ENCODE measurements at places on chromosomes 13 and 19. TPM values are rescaled to one million over a fixed set of nuclear protein-coding genes. Genes with fewer than 3 reads are reported as not detected.

- H3K36me3 ChIP-seq = no peaks in the 10 kb centered on the region
- H3K27ac ChIP-seq = no peak overlapping the region
- no peak for DNase-seq
- no peaks in the 10 kb centered on the region for H3K4me1 ChIP-seq
- H3K27me3 ChIP-seq = no peaks in the 10 kb centered on the region
Measured at GRCh38 chr13:104357174-104357573, 1291.0 kb upstream of the SLC10A2 start.

DNA sequence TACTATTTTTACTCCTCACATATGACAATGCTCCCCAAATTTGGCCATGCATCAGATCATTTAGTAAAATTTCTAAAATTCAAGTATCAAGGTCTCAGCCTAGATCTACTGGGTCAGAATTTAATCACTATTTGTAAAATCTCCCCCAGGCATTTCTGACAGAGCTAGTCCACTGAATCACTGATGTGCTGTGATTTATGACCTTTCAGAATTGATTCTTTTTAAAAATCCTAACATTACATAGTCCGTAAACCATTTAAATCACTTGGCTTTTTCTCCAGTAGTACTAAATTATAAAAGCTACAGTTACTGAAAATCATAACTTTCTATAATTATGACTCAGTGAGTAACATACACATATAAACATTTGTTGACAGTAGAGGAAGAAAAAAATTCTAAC is 92.8 kb upstream of the RAP2A start:
- no peak for DNase-seq
- H3K27ac ChIP-seq = no peak overlapping the region
- H3K36me3 ChIP-seq = peaks cover 7% of the 10 kb centered on the region
- H3K4me1 ChIP-seq = peaks cover 17% of the 10 kb centered on the region

LRRC8E gene
- not detected for total RNA-seq

GRCh38 chr13:22836475-22836874 is 344.3 kb upstream of the SGCG start:
- no peak overlapping the region for H3K4me3 ChIP-seq
- no peaks in the 10 kb centered on the region for H3K4me1 ChIP-seq
- H3K27me3 ChIP-seq = no peaks in the 10 kb centered on the region
- no peak for DNase-seq
- H3K36me3 ChIP-seq = no peaks in the 10 kb centered on the region
- H3K27ac ChIP-seq = no peak overlapping the region

DNA sequence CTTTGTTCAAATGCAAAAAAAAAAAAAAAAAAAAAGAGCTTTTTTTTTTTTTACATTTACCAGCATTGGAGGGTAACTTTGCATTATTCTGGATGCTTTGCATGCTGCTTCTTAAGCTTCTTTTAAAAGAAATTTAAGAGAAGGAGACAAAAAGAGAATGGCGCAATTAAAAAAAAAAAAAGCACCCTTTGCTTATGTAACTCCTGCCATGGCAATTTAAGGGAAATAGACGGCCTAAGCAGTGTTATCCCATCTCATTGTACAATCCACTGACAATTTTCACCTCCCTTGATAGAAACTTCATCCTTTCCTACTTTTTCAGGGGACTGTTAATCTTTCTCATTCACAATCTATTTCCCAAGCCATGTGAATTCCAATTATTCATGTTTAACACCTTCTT is 129.8 kb downstream of the KCTD12 start:
- no peak overlapping the region for H3K4me3 ChIP-seq
- no peaks in the 10 kb centered on the region for H3K36me3 ChIP-seq
- no peaks in the 10 kb centered on the region for H3K27me3 ChIP-seq
- H3K27ac ChIP-seq = no peak overlapping the region
- DNase-seq = no peak

- H3K27me3 ChIP-seq = no peaks in the 10 kb centered on the region
- peak overlapping the region; percentile 57 for H3K4me3 ChIP-seq
- peak overlapping the region; percentile 22 for H3K27ac ChIP-seq
- DNase-seq = peak; percentile 71
Measured at GRCh38 chr19:8505680-8506401, 3.4 kb upstream of the PRAM1 start.

OR10H2 gene
- not detected for total RNA-seq

GRCh38 chr13:94598281-94598680 is 2.3 kb upstream of the TGDS start:
- no peak overlapping the region for H3K27ac ChIP-seq
- H3K27me3 ChIP-seq = no peaks in the 10 kb centered on the region
- H3K4me1 ChIP-seq = peaks cover 42% of the 10 kb centered on the region
- no peaks in the 10 kb centered on the region for H3K36me3 ChIP-seq
- no peak overlapping the region for H3K4me3 ChIP-seq

FXYD3 gene
- not detected for total RNA-seq

GRCh38 chr19:3721131-3721886 is 13.1 kb downstream of the TJP3 start:
- peak overlapping the region; percentile 9 for H3K27ac ChIP-seq
- H3K27me3 ChIP-seq = peaks cover 6% of the 10 kb centered on the region
- H3K36me3 ChIP-seq = no peaks in the 10 kb centered on the region
- DNase-seq = peak; percentile 90
- H3K4me1 ChIP-seq = peaks cover 22% of the 10 kb centered on the region

ATP8B3 gene
- total RNA-seq = 5.5 TPM

DNA sequence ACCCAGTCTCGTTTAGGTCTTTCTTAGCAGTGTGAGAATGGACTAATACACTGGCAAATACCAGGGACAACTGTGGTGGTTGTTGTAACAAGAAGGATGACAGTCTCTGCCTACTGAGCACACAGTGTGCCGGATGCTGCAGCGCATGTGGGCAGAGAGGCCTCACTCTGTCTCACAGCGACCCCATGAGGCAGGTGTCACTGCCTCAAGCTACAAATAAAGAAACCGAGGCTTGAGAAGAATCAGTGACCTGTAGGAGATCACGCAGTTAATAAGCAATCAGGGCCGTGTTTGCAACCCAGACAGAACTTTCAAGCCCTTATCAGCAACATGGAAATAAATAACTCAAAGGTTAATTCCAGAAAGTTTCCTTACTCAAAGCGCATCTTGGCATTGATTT is 40.5 kb upstream of the GAS6 start:
- no peak overlapping the region for H3K4me3 ChIP-seq
- peaks cover 4% of the 10 kb centered on the region for H3K27me3 ChIP-seq
- H3K4me1 ChIP-seq = peaks cover 11% of the 10 kb centered on the region
- H3K27ac ChIP-seq = no peak overlapping the region

GRCh38 chr19:31340042-31341025 is 8.9 kb downstream of the TSHZ3 start:
- H3K27me3 ChIP-seq = peaks cover 6% of the 10 kb centered on the region
- H3K27ac ChIP-seq = no peak overlapping the region
- H3K4me1 ChIP-seq = peaks cover 30% of the 10 kb centered on the region

DNA sequence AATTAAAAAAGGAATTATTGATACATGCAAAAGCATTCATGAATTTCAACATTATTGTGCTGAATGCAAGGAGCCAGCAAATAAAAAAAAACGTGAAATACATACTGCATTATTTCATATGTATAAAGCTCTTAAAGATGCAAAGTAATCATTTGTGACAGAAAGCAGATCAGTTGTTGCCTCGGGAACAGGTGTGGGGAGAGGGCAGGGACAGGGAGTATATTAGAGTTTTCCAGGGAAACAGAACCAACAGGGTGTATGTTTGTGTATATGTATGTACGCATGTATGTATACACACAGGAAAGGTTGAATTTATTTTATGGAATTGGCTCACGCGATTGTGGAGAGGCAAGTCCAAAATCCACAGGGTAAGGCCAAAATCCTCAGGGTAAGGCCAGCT is 502.9 kb upstream of the ARGLU1 start:
- H3K36me3 ChIP-seq = no peaks in the 10 kb centered on the region
- H3K27ac ChIP-seq = no peak overlapping the region
- DNase-seq = no peak
- no peaks in the 10 kb centered on the region for H3K27me3 ChIP-seq
- no peaks in the 10 kb centered on the region for H3K4me1 ChIP-seq

MED29 gene
- total RNA-seq = 43.1 TPM

DNA sequence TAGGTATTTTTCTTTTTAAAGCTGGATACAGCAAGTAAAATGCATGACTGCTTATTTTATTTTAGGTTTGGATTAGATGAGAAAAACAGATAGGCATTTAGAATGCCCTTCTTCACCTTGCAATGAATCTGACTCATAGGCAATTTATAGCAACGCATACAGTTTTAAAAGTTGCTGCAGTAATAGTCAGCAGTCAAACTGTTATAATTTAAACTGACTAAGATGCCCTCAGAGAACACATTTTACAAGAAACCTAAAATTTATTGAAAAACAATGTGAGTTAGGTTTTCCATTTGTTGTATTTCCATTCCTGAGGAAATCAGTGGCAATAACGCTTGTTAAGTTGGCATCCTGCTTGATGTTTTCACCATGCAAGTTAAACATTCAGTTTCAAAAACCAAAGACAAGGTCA is 1128.2 kb upstream of the PCDH9 start:
- H3K27me3 ChIP-seq = no peaks in the 10 kb centered on the region
- H3K4me1 ChIP-seq = no peaks in the 10 kb centered on the region
- H3K27ac ChIP-seq = no peak overlapping the region
- DNase-seq = no peak
- no peaks in the 10 kb centered on the region for H3K36me3 ChIP-seq
- no peak overlapping the region for H3K4me3 ChIP-seq

DNA sequence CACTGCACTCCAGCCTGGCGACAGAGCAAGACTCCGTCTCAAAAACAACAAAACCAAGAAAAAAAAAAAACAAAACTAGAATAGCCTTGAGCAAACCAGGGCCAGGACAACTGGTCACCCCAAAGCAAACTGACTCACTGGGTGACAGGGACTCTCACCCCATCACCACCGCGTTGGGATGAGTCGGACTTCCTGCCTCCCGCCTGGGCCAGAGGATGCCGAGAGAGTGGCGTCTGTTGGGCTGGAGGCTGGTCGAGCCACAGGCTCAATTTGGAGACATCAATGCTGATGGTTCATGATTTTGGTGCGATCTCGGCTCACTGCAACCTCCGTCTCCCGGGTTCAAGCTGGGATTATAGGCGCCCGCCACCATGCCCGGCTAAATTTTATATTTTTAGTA is 11.6 kb downstream of the TMPRSS9 start:
- H3K4me1 ChIP-seq = no peaks in the 10 kb centered on the region
- no peak for DNase-seq
- no peaks in the 10 kb centered on the region for H3K27me3 ChIP-seq
- no peak overlapping the region for H3K27ac ChIP-seq
- no peaks in the 10 kb centered on the region for H3K36me3 ChIP-seq

ZNF98 gene
- total RNA-seq = not detected

ZNF497 gene
- 1.7 TPM for total RNA-seq

GRCh38 chr13:50512474-50513299 is 330.8 kb downstream of the DLEU7 start:
- peak overlapping the region; percentile 12 for H3K27ac ChIP-seq
- H3K4me1 ChIP-seq = peaks cover 20% of the 10 kb centered on the region
- peak; percentile 48 for DNase-seq

DNA sequence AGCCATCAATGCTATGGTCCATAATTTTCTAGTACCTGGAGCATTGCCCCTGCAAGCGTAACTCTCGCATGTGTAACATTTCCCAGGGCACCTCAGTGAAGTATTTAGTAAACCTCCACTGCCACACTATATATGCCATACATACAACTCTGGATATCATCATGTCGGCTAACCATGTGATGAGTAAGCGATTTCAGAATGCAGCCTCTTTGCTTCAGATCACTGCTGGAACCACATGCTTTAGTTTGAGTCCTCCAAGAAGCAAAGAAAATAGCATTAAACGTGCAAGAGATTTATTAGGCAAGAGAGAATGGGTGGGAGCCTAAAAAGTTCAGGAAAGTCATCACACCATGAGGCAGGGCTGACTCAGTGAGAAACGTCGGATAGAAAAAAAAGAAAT is 635.6 kb upstream of the SLITRK5 start:
- H3K27me3 ChIP-seq = no peaks in the 10 kb centered on the region
- no peak overlapping the region for H3K27ac ChIP-seq
- no peak overlapping the region for H3K4me3 ChIP-seq
- DNase-seq = no peak
- no peaks in the 10 kb centered on the region for H3K4me1 ChIP-seq
- no peaks in the 10 kb centered on the region for H3K36me3 ChIP-seq

DNA sequence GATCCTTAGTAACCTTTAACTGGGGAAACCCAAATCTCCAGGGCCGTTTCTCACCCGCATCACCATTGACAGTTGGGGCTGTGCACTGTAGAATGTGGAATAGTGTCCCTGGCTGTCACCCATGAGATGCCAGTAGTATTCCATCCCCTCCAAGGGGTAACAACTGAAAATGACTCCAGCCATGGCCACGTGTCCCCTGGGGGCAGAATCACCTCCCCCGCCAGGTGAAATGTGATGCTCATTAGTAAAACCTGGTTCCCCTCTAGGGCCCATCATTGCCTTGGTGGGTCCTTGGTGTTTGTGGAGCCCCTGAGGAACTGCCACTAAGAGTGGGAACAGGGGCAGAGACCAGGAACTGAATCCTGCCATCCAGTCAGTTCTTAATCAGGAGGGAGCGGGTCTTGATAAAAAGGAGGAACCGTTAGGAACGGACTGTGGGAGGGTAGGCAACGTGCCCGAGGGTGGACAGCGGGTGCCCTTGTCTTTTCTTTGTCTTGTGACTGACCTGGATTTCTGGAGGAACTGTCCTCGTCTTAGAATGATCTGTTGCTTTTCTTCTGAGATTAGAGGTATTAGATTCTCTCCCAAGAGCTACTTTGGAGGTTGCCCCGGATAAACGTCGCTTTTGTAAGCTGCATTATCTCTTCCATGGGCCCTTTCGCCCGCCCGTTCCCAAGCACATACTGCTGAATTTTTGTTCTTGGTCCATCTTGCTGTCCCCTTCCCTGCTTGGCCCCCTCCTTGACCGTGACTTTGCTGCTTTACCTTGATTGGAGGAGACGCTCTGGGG is 3.5 kb downstream of the MYO9B start:
- H3K36me3 ChIP-seq = no peaks in the 10 kb centered on the region
- H3K4me1 ChIP-seq = peaks cover 54% of the 10 kb centered on the region

DNA sequence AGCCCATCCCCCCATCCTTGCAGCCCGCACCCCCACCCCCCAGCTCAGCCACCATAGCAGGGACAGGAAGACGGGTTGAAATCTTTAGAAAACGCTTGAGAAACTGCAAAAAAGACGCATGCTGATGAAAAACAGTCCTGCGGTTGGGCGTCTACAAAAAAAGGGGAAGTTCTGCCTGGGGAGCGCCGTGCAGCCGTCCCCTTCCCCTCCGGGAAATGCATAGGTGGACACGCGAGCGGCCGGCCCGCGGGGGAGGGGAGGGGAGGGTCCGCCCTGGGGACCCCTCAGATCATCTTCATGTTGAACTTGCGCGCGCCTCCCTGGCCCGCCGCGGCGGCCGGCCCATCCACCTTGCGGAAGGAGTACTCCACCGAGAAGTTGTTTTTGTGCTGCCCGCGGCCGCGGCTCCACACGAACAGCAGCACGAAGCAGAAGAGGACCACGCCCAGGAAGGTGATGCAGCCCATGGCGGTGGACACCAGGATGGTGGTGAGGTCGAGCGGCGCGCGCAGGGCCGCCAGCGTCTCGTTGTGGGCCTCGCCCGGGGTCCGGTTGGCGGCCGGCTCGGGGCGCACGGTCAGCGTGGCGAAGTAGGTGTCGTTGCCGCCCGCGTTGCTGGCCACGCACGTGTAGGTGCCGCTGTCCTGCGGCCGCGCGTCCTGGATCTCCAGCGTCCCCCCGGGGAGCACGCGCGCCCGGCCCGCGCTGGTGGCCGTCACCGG is 7.9 kb upstream of the PEAK3 start:
- peak overlapping the region; percentile 39 for H3K27ac ChIP-seq
- peak; percentile 73 for DNase-seq
- H3K4me1 ChIP-seq = peaks cover 24% of the 10 kb centered on the region
- H3K4me3 ChIP-seq = peak overlapping the region; percentile 67
- H3K36me3 ChIP-seq = no peaks in the 10 kb centered on the region
- no peaks in the 10 kb centered on the region for H3K27me3 ChIP-seq

DLEU7 gene
- total RNA-seq = not detected
